Eye (tissue), 1 donor: ENCODE measurements at places on chromosomes 3 and 15.

- DNase-seq: peak; percentile 91
These were observed at the start of gene CAND2 for GRCh38 chr3:12796171-12797123. CAND2 (plus strand) TSS chr3:12796680; CDS start chr3:12796721, 41 bp downstream.

GRCh38 chr15:90030376-90030775 is 29.3 kb downstream of the ZNF710 start:
- DNase-seq: no peak

DNA sequence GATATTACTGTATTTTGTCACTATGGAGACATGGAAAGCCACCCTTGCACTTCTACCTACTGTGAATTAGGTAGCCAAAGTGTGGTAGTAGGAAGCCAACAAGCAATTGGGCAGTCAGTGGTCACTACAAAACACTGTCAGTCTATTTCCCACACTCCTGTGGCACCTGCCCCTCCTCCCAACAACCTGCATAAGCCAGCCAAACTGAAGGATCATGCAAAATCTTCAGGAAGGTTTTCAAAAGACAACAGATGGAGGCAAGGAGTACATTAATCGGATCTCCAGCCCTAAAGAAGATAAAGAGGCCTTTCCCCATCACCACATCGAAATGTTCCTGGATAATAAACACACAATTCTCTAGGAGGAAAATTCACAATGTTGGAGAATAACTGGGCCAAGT is 11.9 kb downstream of the POMGNT2 start:
- DNase-seq: no peak

DNA sequence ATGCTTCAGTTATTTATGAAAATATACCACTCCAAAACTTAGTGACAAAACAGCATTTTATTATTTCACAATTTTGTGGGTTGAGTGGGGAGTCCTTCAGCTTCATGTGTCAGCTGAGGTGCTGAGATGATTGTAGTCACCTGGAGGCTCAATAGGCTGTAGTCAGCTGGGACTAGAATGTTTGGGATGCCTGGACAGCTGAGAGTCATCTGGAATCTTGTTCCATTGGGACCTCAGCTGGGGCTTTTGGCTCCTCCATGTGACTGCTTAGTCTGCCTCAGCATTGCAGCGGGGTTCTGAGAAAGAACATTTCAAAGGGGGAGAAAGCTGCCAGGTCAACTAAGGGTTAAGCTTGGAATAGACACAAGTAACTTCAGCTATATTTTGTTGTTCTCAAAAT is 13.4 kb downstream of the STT3B start:
- no peak for DNase-seq

DNA sequence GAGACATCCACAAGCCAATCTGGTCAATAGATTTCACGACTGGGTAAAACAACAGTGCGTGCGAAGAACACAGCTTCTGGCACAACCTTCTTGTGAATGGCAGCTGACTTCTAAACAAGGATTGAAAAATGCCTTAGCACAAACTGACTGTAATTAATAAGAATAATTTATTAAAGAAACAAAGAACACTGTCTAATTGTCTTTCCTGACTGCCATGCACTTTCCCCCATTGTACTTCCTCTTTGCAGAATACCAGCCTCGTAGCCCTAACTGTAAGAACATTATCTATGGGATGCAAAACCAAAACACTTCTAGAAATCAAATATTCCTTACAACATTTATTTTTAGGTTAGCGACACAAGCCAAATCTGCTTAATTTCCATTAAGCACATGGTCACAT is 6.5 kb downstream of the FOXP1 start:
- DNase-seq: no peak

GRCh38 chr3:47565734-47566550 is 12.7 kb downstream of the CSPG5 start:
- DNase-seq: no peak

- no peak for DNase-seq
These were observed 28.1 kb downstream of the DNAJB8 start for GRCh38 chr3:128438488-128439072.

DNA sequence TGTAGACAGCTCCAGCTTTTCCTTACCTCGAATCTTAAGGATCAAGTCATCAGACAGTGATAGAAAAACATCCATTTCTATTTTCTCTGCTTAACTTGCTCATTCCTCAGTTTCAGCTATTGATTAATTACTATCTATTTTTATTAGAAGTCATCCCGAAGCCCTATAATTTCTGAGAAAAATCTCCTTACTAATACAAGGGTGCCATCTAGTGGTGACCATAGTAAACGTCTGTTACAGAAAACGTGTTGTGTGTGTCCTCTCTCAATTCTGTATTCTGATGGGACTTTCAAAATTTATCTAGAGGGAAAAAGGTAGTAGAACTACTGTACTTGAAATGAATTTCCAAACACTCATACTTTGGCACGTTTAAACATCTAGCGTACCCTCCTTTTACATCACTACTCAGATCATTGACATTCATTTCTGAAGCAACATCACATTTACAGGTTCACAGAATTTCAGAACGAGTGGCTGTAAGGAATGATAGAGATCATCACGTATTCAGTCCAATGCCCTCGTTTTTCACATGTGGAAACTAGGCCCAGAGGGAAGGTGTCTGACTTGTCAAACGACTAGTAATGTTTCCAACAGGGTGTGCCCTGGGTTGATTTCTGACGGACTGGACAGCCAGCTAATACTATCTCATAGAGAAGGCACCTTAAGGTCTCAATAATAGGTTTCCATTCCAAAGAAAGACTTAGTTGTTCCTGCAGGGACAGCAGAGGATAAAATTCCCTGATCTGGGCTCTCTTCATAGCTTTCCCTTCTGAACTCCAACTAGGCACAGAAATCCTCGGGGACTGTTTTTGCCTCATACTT is 25.6 kb downstream of the HACD2 start:
- peak; percentile 81 for DNase-seq

- DNase-seq: no peak
These were observed 312.1 kb downstream of the TAFA4 start for GRCh38 chr3:68620211-68620610.

DNA sequence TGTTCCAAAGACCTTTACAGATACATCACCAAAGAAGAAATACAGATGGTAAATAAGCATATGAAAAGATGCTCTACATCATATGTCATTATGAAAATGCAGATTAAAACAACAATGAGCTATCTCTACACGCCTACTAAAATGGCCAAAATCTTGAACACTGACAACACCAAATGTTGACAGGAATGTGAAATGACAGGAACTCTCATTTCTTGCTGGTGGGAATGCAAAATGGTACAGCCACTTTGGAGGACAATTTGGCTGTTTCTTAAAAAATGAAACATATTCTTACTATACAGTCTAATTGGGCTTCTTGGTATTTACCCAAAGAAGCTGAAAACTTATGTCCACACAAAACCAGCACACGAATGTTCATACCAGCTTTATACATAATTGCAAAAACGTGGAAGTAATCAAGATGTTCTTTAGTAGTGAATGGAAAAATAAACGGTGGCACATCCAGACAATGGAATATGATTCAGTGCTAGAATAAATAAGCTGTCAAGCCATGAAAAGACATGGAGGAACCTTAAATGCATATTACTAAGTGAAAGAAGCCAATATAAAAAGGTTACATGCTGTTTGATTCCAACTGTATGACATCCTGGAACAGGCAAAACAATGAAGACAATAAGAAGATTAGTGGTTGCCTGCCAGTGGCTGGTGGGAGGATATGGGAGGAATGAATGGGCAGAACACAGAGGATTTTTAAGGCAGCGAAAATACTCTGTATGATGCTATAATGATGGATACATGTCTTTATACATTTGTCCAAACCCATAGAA is 81.3 kb upstream of the NEDD4 start:
- DNase-seq: no peak

- DNase-seq: peak; percentile 14
These were observed 31.5 kb upstream of the TFDP2 start for GRCh38 chr3:142180761-142181362.
